Activated naive CD8-positive, alpha-beta T cell treated with anti-CD3 and anti-CD28 coated beads for 36 hours (primary cell): ENCODE measurements at places on chromosomes 11 and 22. TPM values are rescaled to one million over a fixed set of nuclear protein-coding genes. Genes with fewer than 3 reads are reported as not detected.

DNA sequence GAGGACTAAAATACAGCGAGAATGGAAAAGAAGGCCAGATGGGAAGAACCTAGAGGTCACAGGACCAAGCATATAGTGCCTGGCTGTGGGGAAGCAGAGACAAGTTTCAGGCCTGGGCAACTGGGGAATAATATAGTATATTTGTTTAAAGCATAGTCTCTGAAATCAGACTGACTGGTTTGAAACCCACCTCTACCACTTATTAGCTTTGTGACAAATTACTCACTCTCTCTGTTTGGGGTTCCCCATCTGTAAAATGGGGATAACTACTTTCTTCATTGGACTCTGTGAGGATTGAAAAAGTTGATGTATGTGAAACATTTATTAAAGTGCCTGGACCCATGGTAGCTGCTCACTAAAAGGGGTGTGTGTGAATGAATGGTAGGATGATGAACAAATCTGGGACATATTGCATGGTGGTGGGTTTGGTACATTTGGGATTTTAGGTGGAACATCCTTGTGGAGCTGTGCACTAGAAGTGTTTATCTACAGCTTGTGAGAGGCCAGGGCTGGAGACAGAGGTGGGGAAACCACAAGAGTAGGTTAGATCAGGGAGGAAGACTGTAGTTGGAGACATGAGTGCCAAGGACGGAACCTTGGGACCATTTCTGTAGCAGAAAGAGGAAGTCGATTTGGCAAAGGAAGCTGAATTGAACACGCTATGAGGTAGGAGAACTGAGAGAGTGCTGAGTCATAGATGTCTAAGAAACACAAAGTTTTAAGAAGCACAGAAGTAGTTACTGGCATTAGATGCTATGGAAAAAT lies 52.6 kb downstream of the SWAP70 start:
- H3K36me3 ChIP-seq = peaks cover 21% of the 10 kb centered on the region
- peaks cover 20% of the 10 kb centered on the region for H3K4me1 ChIP-seq
- DNase-seq = no peak
- no peaks in the 10 kb centered on the region for H3K27me3 ChIP-seq
- H3K4me3 ChIP-seq = no peak overlapping the region

The SFI1 gene
- total RNA-seq = 110 TPM

The RAG2 gene
- not detected for total RNA-seq

GRCh38 chr11:43735115-43735514 lies 54.6 kb downstream of the HSD17B12 start:
- no peak for DNase-seq
- H3K36me3 ChIP-seq = peaks cover 64% of the 10 kb centered on the region
- H3K27ac ChIP-seq = no peak overlapping the region
- no peak overlapping the region for H3K4me3 ChIP-seq

DNA sequence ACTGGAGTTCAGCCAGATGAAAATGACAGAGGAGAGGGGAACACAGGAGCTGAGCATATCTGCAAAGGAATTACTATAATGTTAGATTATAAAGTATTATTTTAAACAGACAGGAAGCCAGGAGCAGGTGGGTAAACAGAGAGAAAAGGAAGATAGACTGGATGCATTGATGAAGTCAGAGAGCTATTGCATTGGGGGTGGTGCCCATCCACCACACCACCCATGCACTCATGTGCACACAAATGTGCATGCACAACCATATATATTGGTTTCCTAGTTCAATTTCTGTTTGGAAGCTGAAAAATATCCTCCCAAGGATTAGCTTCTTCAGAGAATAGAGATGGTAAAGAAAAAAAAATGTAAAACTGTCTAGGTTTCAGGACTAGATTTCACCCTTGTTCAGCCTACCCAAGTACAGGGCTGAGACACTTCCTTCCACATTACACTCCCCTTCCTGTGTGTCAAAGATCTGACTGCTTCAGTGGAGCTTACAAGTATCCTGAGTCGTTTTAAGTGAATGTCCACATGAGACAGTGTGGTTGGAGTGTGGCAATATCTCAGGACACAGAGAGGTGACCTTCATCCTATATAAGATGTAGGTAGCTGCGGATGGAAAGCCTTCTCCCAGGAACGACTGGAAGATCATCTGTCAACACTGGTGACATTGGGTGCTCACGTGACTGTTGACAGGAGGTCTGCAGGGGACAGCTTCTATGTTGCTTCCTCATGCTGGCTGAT lies 12.2 kb upstream of the SMPD1 start:
- no peaks in the 10 kb centered on the region for H3K27me3 ChIP-seq
- H3K4me3 ChIP-seq = no peak overlapping the region
- no peaks in the 10 kb centered on the region for H3K36me3 ChIP-seq
- peaks cover 24% of the 10 kb centered on the region for H3K4me1 ChIP-seq

The PRG3 gene
- not detected for total RNA-seq

- no peak overlapping the region for H3K27ac ChIP-seq
- no peaks in the 10 kb centered on the region for H3K4me1 ChIP-seq
- no peak overlapping the region for H3K4me3 ChIP-seq
- H3K36me3 ChIP-seq = no peaks in the 10 kb centered on the region
Observed at GRCh38 chr11:76759092-76759491, 24.1 kb upstream of the TSKU start.

- DNase-seq = no peak
Observed at GRCh38 chr22:22893077-22893805, 5.6 kb downstream of the IGLL5 start.

The MAP6 gene
- total RNA-seq = not detected

The MUC5AC gene
- not detected for total RNA-seq

DNA sequence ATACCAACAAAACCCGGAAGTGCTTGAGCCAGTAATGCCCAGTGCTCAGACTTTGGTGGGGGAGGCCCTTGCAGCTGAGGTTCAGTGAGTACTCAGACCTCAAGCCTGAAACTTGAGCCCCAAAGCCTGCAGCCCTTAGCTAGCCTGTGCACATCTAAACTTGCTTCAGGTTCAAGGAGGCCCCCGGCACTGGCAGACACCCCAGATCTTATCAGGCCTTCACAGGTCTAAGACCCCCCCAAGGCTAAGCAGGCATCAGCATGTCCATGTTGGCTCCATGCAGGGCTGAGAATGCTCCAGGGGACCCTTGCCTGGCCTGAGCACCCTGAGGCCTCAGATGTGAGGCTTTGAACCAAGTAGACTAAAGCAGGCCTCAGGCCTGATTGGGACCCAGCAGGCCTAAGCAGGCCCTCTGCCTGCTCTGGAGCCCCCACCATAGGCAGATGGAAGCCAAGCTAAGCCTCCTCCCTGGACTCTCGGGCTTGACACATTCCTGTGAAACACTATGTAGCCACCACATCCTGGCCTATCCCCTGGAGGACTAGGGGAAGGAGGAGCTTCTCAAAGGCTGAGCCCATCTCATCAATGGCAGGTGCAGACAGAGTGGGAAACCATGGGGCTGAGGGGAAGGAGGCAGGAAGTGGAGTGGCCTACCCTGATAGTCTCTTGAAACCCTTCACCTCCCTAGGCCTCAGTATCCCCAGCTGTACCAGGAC lies 1.2 kb upstream of the CASTOR1 start:
- H3K27me3 ChIP-seq = no peaks in the 10 kb centered on the region
- peaks cover 31% of the 10 kb centered on the region for H3K4me1 ChIP-seq
- peak overlapping the region; percentile 42 for H3K27ac ChIP-seq
- peak overlapping the region; percentile 78 for H3K4me3 ChIP-seq
- DNase-seq = no peak

The REXO2 gene
- total RNA-seq = 71.7 TPM

DNA sequence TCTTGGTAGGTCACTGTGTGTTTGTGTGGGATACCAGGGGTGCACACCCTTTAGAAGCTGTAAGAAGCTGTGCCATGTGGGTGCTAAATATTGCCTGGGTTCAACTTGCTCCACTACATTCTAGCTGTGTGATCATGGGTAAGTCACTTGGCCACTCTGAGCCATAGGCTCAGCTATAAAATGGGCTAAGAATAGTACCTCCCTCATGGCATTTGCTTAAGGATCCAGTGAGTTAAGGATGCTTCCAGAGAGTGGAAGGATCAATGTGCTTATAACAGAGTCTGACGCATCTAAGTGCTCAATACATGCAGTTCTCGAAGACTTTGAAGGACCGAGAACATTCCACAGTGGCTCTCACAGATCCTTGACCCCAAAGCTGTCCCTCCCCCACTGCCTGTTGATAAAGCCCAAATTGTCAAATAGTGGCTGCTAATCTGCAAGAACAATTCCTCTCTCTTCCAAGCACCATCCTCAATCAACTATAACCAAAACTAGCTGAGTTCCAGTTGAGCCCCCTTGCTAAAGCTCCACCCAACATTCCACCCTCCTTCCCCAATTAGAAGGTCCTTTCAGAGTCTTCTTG lies 13.2 kb upstream of the TMPRSS6 start:
- no peaks in the 10 kb centered on the region for H3K27me3 ChIP-seq
- DNase-seq = no peak
- H3K4me1 ChIP-seq = peaks cover 71% of the 10 kb centered on the region
- H3K27ac ChIP-seq = peak overlapping the region; percentile 100
- H3K36me3 ChIP-seq = peaks cover 39% of the 10 kb centered on the region

GRCh38 chr22:27435844-27436576 lies 365.5 kb downstream of the MN1 start:
- DNase-seq = no peak
- no peak overlapping the region for H3K4me3 ChIP-seq
- peaks cover 13% of the 10 kb centered on the region for H3K27me3 ChIP-seq
- no peaks in the 10 kb centered on the region for H3K4me1 ChIP-seq
- H3K36me3 ChIP-seq = no peaks in the 10 kb centered on the region
- no peak overlapping the region for H3K27ac ChIP-seq

GRCh38 chr11:131710511-131710910 lies 340.1 kb downstream of the NTM start:
- no peaks in the 10 kb centered on the region for H3K27me3 ChIP-seq
- H3K27ac ChIP-seq = no peak overlapping the region
- no peaks in the 10 kb centered on the region for H3K36me3 ChIP-seq

GRCh38 chr11:94639901-94640721 lies 72.9 kb downstream of the PIWIL4 start:
- peaks cover 5% of the 10 kb centered on the region for H3K4me1 ChIP-seq
- no peak for DNase-seq

DNA sequence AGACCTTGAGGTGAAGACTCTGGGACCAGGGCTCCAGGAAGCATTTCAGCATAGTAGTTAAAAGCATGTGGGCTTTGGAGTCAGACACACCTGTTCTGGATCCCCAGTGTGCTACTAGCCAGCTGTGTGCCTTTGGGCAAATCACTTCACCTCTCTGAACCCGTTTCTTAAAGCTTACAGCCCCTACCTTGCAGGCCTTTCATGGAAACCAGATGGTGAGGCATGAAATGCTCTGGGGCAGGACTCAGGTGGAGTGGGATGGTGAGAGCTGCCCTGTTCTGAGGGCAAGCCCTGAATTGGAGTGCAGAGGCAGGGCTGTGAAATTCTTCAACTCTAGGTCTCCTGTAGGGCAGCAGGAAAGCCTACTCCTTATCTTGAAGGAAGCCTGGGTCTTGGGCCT lies 10.5 kb downstream of the UCP2 start:
- peak overlapping the region; percentile 44 for H3K27ac ChIP-seq
- peaks cover 87% of the 10 kb centered on the region for H3K4me1 ChIP-seq
- peaks cover 34% of the 10 kb centered on the region for H3K36me3 ChIP-seq
- DNase-seq = no peak
- H3K4me3 ChIP-seq = no peak overlapping the region

GRCh38 chr22:26737262-26737661 lies 79.9 kb downstream of the MIAT start:
- DNase-seq = no peak
- peaks cover 13% of the 10 kb centered on the region for H3K36me3 ChIP-seq
- no peaks in the 10 kb centered on the region for H3K27me3 ChIP-seq
- H3K4me3 ChIP-seq = no peak overlapping the region
- H3K27ac ChIP-seq = no peak overlapping the region

DNA sequence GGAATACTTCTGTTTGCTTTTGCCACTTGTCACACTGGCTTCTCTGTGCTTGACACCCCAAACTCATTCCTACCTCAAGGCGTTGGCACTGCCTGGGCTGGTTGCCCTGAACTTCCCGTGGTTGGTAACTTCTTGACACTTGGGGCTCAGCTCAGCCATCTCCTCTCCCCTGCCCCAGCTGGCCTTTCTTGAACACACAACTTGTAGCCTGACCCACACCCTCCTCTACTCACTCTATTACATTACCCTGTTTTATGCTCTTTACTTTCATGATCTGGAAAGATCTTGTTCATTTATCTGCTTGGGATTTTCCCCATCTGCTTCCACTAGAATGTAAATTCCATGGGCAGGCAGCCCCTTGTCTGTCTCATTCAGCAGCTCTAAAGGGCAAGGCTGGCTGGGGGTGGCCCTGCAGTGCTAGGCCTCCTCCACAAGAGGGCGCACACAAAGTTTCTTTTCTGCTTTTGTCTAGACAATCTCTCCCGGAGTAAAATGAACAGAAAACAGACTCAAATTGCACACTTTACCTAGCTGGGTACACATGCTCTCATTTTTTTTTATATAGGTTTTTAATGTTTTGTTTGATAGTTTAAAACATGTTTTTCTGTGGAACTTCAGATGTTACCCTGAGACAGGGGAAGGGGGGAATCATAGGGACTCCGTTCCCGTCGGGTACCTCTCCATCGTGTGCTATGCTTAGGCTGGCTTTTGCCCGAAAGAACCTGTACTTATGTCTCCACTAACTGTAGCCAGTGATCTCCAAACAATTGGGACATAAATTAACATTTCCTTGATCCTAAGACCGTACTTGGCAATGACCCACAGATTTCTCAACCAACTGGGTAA lies 16.4 kb upstream of the MRGPRX2 start:
- H3K4me1 ChIP-seq = peaks cover 1% of the 10 kb centered on the region
- H3K27me3 ChIP-seq = peaks cover 14% of the 10 kb centered on the region
- H3K36me3 ChIP-seq = no peaks in the 10 kb centered on the region
- peak; percentile 49 for DNase-seq
- H3K27ac ChIP-seq = no peak overlapping the region

The C11orf86 gene
- not detected for total RNA-seq

GRCh38 chr11:112160091-112160848 lies 3.6 kb downstream of the IL18 start:
- peaks cover 2% of the 10 kb centered on the region for H3K36me3 ChIP-seq
- peaks cover 31% of the 10 kb centered on the region for H3K27me3 ChIP-seq
- H3K27ac ChIP-seq = no peak overlapping the region
- H3K4me3 ChIP-seq = no peak overlapping the region
- H3K4me1 ChIP-seq = peaks cover 8% of the 10 kb centered on the region

DNA sequence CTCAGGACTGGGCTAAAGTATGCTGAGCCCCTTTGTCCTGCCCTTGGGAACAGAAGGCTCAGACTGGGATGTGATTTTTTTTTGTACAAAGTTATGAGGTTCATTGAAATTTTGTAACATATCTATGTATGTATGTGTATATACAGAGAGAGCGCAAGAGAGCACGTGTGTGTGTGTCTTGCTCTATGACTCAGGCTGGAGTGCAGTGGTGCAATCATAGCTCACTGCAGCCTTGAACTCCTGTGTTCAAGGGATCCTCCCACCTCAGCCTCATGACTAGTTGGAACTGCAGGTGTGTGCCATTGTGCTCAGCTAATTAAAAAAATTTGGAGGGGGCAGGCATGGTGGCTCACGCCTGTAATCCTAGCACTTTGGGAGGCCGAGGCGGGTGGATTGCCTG lies 5.7 kb downstream of the TMEM25 start:
- no peak for DNase-seq
- peaks cover 6% of the 10 kb centered on the region for H3K36me3 ChIP-seq
- peaks cover 2% of the 10 kb centered on the region for H3K4me1 ChIP-seq
- no peak overlapping the region for H3K4me3 ChIP-seq
- no peak overlapping the region for H3K27ac ChIP-seq

- peaks cover 1% of the 10 kb centered on the region for H3K36me3 ChIP-seq
- peaks cover 5% of the 10 kb centered on the region for H3K27me3 ChIP-seq
- H3K4me3 ChIP-seq = no peak overlapping the region
- no peak overlapping the region for H3K27ac ChIP-seq
- peaks cover 2% of the 10 kb centered on the region for H3K4me1 ChIP-seq
Observed at GRCh38 chr11:69403556-69404215, 77.8 kb upstream of the LINC01488 start.
